ENCODE measurements at places on chromosomes 13 and 19.

DNA sequence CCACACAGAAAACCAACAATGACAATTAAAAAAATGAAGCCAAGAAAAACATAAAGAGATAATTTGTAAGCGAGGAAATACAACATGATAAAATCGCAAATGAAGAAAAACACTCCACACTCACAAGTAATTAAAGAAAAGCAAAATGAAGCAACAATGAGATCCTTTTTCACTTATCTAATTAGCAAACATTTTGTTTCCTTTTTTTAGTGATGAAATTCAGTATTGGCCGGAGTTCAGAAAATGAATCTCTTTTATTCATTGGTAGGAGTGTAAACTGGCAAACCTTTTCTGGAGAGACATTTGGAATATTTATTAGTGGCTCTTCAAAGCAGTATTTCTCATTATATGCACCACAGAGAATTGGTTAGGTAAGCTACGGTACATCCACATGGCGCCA, 70.6 kb upstream of the POMP start:
- no peak for DNase-seq

- DNase-seq: no peak
Measured at GRCh38 chr13:65843314-65843731, 1386.8 kb downstream of the PCDH9 start.

- DNase-seq: no peak
Measured at GRCh38 chr13:31887286-31887685, 144.3 kb upstream of the FRY start.

GRCh38 chr19:48511800-48512503, at the start of gene LMTK3:
LMTK3 (minus strand) TSS chr19:48511835; CDS start chr19:48511576, 259 bp downstream.
- DNase-seq: peak; percentile 82

DNA sequence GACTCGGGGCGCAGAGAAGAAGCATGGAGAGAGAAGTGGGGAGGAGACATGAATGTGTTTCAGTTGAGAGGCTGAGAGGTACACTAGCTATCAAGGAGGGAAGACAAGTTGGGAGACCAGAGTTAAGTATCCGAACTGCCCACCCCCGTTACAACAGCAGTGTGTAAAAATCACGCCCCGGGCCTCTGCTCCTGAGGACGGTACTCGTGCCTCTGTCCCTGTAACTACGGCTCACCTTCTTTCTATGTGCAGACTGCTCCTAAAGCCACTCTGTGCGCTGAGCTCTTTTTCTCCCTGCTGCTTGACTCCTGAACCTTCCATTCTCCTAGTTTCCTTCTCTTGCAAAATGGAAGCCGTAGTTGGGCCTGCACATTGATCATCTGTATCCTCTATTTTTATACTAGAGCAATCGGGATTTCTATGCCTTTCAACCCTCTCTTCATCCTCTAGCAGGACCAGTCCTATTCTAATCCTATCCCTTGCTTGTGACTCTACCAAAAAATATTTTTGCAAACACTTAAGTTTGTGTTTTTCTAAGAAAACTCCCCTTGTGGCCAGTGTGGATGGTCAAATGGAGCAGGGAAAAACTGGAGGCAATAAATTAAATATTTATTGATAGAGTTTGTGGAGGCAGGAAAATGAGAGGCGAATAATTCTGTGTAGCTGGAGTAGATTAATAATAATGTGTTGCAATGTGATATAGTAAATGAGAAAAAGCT, 569 bp downstream of the POLR1D start:
- DNase-seq: peak; percentile 60

- no peak for DNase-seq
Measured at GRCh38 chr13:31595563-31595962, 143.8 kb upstream of the RXFP2 start.

DNA sequence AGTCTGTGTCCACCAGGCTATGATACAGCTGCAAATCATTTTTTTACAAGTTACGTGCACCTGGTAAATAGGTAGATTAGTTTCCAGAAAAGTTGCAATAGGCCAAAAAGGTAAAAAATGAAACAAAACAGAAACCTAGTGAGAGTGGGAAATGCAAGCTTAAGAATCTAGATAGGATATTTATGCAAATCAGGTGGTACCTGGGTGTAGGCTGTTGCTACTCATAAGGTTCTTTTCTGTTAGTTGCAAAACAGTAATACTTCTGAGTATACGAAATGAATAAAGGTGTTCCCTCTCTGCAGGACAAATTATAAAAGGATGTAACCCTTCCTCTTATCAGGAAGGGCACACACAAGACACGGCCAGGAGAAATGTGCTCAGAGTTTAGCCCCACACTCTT, 97.9 kb downstream of the UGGT2 start:
- DNase-seq: no peak

- DNase-seq: no peak
Measured at GRCh38 chr13:79246578-79246949, 159.5 kb downstream of the RBM26 start.

- no peak for DNase-seq
Measured at GRCh38 chr19:22735911-22736645, 47.9 kb downstream of the ZNF99 start.
